OCI-M1 (cell line): ENCODE measurements at places on chromosomes 16 and 17.

DNA sequence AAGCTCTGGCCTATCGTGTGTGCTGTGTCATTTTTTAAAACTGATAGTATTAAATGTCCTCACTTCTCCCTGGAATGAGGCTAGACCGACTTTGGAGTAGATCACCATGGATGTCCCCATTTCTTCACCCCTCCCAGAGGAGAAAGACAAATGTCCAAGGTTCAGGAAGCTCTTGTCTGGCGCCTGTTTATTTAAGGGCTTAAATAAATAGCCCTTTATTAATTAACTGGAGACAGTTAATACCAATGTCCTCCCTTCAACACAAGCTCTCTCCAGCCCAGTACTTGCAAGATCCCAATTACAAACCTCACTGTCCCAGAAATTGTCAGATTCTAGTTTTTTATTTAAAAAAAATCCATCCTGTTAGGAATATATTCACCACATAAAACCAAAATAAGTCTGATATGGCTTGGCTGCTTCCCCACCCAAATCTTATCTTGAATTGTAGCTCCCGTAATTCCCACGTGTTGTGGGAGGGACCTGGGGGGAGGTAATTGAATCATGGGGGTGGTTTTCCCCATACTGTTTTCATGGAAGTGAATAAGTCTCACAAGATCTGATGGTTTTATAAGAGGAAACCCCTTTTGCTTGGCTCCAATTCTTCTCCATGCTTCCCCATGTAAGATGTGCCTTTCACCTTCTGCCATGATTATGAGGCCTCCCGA is 344.4 kb downstream of the SHISA9 start:
- DNase-seq = no peak

GRCh38 chr16:53745753-53746266 is 41.9 kb downstream of the FTO start:
- peak; percentile 3 for DNase-seq

- DNase-seq = no peak
Measured at GRCh38 chr16:53372992-53373871, 61.0 kb upstream of the RBL2 start.

DNA sequence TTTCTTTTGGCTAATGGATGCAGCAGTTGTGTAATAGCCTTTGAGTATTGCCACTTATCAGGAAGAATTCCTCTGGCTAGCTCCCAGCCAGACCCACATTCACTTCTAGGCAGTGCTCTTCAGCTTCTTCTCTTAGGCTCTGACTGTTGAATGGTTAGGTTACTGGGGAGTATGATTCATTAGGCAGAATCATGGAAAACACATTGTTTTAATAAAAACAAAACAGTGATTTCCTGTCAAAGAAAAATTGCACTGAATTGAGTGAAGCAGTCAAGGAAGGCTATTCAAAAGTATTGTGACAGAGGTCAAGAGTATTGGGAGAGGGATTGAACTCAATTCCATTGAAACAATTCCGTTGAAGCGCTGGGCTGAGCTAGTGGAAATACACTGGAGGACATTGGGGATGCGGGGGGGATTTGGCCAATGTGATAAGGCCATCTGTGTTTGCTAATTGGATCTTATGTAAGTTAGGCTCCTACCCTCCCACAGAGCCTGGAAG is 68.0 kb downstream of the CNTNAP4 start:
- DNase-seq = peak; percentile 66

- peak; percentile 43 for DNase-seq
Measured at GRCh38 chr16:85090873-85091521, 21.3 kb downstream of the CIBAR2 start.

GRCh38 chr17:13135506-13135905 is 117.7 kb upstream of the ELAC2 start:
- DNase-seq = no peak

- no peak for DNase-seq
Measured at GRCh38 chr17:2883544-2884213, 87.4 kb downstream of the RAP1GAP2 start.

GRCh38 chr16:13478991-13479390 is 441.0 kb upstream of the ERCC4 start:
- DNase-seq = no peak

DNA sequence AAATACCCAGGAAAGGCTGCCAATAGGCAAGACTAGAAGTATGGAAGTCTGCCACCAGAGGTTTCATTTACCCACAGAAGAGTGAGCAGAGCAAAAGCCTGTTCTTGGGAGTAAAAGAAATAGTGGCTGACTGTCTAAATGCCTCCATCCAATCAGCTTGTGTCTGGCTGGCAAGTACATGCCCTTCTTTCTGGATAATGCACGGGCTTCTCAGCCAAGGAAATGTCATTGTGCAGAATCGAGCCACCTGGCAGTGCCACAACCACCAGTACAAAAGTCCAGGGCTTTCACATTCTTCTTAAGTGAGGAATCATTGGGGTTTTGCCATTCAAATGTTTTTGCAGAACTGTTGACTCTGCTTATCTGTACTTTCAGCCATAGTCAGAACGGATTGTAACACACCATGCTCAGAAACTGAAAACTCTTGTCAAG is 10.1 kb upstream of the ERCC4 start:
- DNase-seq = no peak

DNA sequence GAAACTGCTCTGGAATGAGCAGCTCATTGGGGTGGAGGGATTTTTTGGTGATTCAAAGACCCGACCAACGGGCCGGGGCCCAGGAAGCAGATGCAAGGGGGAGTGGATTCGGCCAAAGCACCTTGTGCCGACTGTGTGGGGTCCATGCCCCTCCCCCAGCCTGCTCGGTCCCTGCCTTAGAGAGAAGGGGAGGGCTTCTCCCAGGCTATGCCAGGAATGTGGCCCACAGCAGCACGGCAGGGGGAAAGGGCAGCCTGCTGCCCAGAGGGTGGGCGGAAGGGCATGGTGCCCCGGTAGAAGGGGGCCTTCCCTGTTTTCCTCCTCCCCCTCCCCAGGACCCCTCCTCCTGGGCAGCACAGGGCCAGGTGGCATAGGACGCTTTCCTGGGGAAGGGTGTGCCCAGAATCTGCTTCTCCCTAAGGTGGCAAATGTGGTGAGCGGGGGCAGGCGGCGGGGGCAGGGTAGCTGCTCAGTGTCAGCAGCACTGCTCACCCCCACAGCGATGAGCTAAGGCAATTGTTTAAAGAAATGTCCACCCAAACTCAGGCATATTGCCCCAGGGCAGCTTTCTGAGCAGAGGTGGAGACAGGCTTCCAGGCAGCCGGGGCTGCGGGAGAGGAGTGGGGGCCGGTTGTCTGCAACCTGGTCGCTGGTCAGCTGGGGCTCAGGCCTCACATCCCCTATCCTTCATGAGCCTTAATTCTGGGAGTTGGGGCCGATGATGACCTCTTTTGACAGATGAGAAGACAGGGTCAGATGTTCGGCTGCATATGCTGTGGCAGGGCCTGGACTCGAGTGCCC is 33.9 kb upstream of the MLKL start:
- no peak for DNase-seq

- DNase-seq = no peak
Measured at GRCh38 chr16:21563676-21564075, 35.7 kb upstream of the METTL9 start.

DNA sequence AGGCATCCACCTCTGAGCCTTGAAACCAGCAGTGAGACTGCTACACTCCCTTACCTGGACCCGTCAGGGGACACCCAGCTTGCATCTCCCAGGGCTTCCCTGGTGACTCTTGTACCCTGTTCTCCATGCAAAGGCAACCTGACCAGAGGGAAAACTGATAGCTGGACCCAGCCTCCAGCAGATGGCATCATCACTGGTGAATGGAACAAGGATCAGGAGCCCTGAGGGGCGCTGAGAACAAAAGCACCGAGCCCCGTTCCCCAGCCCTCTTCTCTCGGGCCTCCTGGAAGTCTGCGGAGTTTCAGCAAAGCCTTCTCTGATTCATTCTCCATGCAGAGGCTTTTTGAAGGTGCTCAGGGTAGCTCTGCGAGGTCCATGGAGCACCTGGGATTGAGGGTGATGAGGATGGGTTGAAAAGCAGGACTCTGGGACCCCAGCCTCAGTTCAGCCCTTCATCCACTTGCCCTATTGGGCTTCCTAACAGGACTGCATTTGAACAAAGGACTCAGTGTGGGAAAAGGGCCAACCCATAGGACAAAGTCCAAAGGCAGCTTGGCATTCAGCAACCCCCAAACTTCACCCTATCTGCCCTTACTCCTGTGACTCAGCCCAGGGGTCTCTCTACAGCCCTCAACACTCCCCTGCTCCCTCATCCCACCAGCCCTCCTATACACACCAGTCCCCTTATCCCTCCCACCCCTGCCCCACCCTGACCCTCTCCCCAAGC is 45.0 kb upstream of the LHX1 start:
- DNase-seq = no peak

GRCh38 chr16:159136-159849 is 6.5 kb upstream of the HBM start:
- no peak for DNase-seq

GRCh38 chr17:29613856-29614255 is 8.9 kb downstream of the CORO6 start:
- DNase-seq = no peak

GRCh38 chr16:88878967-88879787 is 12.7 kb upstream of the PABPN1L start:
- DNase-seq = no peak
